ENCODE measurements at places on chromosomes 2 and 18.

DNA sequence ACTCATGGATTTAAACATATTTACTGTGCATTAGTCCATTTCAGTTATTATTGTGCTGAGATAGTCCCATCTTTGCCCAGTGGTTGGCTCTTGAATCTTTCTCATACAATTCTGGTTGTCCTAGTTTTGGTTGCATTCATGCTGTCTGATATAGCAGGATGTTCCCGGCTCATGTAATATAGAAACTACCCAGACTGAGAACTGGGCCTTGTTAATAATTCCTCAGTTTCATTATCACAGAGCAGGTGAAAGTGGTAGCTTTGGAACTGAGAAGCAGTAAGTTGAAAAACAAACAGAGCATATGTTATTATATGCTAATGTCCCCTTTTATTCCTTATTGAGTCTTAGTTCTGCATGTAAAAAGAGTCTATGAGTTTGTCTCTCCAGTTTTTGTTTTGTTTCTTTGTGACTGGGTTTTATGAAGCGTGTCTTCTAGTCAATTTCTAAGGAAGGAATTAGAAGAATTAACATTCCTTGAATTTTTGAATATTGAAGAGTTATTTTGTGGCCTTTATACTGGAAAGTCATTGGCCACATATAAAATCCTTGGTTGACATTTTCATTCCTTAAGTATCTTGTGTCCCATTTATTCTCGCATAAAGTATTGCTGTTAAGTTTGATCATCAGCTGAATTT is 43.3 kb downstream of the EIF5B start:
- DNase-seq: no peak

DNA sequence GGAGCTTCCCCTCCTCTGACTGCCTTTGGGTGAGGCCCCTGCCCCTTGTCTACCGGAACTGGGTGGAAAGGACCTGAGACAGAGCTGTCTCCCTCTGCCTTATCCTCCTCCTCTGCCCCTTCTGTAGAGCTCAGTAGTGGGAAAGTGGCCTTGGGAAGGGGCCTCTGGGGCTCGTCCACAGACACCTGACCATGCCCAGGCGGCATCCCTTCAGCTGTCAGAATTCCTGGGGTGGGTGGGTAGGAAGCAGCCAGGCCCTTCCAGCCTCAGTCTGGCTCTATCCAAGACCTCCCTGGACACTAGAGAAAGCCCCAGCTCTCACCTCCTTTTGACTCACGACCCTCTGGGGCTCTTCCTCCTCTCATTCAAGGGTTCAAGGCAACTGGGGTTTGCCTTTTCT is 35.6 kb downstream of the B3GNT2 start:
- no peak for DNase-seq

- DNase-seq: no peak
These were observed 17.7 kb upstream of the SERPINB7 start for GRCh38 chr18:63757541-63757940.

DNA sequence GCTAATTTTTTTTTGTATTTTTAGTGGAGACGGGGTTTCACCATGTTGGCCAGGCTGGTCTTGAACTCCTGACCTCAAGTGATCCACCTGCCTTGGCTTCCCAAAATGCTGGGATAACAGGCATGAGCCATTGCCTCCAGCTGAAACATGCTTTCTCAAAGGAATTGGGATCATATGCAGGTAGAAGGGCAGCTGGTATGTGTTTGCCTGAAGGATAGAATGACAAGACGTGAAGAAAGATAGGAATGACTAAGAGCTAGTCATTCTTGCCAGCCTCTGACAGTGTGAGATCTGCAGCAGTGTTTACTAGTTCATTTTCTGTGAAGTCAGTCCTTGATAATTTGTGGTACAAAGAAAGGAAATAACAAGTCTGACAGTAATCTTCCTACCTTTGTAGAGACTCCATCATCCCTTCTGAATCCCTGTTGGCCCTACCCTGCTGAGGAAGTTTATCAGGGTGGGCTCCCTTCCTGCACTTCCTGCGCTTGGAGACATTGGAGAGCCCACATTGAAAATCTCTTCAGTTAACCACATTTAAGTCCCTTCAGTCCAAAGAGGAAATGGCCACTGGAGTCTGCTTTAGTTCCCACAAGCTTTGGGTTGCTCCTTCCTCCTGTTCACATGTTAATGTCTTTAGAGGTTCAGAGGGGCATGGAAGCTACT is 14.7 kb downstream of the CFLAR start:
- DNase-seq: no peak

DNA sequence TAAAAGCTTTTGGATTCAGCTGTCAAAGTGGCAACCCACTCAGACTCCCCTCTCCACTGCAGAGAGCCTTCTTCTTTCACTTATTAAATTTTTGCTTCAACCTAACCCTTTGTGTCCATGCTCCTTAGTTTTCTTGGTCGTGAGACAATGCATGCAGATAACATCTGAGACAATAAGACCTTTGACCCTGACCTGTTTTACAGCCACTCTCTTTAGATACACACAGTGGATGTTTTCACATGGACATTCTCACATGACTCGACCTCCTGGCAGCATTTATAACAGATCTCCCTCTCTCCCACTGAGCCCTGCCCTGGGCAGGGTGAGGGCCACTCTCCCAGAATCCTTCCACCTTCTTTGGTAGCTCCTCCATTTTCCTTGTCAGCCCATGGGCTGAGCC is 30.4 kb upstream of the IL36G start:
- DNase-seq: no peak

DNA sequence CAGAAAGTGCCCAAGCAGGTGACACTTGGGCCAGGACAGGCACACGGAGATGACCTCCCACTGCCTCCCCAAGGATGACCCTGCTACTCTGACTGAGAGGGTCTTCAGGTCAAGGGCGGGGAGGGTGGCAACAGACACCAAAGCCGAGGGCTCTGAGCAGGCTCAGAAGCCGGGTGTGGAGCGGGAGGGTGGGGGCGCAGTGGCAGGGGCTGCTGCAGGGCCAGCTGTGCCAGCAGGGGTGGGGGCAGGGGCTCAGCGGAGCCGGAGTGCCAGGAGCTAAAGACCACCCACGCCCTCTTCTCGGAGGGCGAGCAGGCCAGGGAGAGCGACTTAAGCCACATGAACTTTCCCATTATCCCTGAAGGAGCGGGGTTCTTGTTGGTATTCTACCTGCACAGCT is 93.3 kb upstream of the MBOAT2 start:
- DNase-seq: no peak

DNA sequence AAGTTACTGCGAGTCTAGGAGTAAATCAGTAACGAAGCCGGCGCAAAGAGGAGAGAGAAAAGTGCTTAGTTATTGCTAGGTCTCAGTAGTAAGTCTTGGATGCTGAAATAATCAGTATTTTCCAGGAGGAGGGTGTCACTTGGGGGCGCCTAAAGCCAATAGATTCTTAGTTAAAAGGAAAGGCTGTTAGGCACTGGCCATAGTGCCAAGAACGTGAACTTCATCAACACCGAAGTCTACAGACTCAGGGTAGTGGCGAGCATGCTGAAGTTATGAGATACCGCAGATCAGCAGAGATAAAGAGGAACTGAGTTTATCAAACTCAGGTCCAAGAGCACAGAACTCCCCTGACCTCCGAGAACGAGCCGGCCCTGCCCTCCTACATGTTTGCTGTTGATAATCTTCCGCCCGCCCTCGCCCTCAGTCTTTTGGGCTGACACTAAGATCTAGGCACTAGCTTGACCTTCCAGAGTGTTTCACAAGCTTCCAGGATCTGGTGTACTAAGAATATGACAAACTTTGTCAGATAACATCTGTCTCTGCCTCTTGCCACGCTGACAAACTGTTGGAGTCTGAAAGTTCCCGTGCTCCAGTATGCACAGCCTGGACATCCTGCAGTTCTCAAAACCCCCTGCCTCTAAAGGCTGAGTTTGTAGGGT is 49.2 kb downstream of the CYB5A start:
- DNase-seq: no peak

DNA sequence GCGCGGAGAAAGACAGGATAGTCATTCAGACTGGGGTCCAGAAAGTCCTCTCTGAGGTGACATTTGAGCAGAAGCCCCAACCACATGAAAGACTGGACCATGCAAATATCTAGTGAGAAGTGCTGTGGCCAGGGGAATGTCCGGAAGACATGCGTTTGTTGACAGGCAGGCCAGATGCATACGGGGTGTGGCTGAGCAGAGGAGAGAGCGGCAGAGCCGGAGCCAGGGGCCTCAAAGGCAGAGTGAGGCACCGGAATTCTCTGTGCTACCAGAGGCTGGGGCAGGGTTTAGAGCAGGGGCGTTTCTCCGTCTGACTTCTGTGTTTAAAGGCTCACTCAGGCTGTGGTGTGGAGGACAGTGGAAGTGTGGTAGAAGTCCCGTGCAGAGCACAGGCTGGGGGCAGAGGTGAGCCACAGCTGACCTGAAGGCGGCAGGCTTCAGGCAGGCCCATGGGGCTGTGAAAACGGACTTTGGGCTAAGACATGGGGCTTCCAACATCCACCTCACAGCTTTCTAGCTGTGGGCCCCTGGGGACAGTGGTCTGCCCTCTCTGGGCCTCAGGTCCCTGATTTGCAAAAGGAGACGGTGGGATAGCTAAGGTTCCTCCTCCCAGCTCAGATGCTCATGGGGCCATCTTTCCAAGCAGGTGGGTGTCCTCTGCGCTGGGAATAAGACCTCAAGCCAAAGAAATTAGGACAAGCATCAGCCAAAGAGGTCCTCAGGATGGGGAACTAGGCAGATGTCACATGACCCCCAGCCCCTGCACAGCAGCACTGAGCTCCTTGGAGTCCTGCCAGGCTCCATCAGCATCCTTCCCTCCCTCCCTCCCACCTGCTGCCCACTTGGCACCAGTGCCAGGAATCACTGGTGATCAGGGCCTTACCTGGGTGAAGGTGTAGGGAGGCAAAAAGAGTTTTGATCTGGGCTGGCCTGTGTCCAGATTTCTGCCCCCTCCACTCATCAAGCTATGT is 11.2 kb downstream of the RUFY4 start:
- DNase-seq: no peak

DNA sequence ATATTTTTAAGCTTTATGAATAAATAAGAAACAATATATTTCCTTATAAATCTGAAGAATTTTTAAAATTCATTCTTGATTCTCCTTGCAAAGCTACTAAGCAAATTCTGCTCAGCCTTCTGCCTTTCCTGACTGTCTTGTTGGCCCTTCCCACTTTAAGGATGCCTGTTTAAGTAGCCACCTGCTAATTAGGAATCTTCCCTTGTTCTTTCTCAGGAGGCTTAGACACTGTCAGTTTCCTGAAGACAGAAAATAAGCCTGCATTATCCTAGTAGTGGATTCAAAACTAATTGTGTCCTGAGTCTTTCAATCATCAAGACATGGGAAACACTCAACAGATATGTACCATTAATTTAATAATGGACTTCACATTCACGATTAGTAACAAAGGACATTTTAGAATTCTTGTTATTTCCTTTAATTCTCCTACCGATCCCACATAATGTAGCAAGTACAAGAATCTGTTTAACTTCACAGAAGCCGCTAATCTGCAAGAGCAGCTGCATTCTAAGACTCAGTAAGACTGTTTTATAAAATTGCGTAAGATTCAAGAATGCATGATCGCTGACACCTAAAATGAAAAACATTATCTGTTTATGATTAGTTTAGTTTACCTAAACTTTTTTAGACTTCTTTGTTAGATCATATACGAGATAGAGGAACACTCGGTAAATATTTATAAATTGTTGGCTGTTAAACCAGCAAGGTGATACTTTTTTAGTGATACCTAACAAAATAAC is 445.4 kb upstream of the DSEL start:
- no peak for DNase-seq

DNA sequence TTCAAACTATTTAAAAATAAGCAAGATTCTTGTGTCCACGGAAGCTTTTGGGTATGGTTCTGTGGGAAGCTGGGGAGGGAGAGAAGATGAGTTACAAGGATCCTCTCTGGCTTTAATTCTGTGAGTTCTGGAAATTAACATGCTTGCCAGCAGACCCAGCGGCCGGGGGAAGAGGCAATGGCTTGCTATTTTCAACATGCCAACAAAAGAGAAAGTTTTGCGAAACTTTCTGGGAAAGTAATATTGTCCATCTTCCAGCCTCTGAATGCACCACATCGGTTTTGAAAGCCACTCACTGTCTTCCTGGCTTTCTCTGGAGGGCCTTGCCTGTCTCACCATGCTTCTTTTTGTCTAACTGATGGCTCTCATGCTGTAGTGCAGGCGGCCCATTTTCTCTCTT is 85.7 kb downstream of the EN1 start:
- no peak for DNase-seq

GRCh38 chr2:154555710-154556109 is 142.8 kb upstream of the KCNJ3 start:
- DNase-seq: no peak

GRCh38 chr18:533995-534601 is 33.6 kb upstream of the COLEC12 start:
- DNase-seq: no peak

DNA sequence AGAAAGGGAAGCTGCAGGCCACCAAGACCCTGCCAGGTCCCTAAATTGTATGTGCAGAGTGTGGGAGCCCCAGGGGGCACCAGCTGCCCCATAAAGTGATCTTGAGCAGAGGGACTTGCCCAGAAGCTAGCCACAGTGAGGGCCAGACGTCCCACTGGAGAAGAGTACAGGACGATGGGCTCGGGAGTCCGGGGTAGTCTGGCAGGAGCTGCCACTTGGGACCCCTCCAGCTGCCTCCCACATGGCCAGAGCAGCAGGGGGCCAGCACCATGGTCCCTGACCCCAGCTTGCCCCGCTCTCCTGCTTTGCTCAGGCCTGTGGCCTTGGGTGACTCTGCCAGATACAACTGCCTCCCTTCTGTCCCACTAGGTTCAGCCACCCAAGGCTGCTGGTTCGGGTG is 11.7 kb upstream of the LOXHD1 start:
- DNase-seq: no peak

- no peak for DNase-seq
These were observed 9.7 kb downstream of the MTX2 start for GRCh38 chr2:176278927-176279326.

GRCh38 chr2:184920451-184920965 is 322.2 kb downstream of the ZNF804A start:
- no peak for DNase-seq

GRCh38 chr2:147288131-147288530 is 556.7 kb upstream of the ACVR2A start:
- DNase-seq: no peak

DNA sequence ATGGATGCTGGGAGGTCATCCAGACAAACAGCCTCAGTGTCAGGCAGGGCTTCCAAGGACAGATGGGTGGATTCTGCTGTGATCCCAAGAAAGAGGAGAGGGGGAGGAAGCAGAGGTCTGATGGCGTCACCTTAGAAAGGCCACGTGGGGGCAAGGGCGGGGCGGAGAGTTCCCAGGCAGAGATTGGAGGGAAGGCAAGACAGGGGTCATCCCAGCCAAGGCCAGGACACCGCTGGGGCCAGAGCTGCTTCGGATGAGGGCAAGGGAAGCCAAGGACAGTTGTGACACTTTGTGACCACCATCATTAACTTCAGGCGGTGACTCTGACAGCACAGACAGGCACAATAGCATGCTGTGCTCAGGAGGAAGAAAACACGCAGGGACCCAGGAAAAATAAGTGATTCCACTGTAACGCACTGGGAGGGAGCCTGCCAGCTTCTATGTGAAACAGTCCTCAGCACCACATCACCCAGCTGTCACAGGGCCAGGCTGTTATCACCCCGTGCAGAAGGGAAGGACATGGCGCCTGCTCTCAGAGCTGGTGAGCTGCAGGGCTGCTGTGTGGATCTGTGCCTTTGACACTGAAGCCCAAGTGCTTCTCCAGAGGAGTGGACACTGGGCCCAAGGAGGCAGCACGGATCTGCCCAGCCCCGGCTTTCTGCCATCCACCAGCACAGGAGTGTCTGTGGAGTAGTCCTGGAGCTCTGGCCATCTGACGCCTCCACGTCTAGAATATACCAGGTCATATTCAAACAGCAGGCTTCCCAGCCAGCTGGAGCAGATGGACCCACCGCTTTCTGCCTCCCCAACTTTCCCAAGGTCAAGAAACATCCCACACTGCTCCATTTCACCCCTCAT is 204.1 kb downstream of the NDUFA10 start:
- DNase-seq: no peak

Data from posterior cingulate gyrus (tissue), 11 donors.